Naive thymus-derived CD8-positive, alpha-beta T cell (primary cell): ENCODE measurements at places on chromosomes 2 and 18. TPM values are rescaled to one million over a fixed set of nuclear protein-coding genes. Genes with fewer than 3 reads are reported as not detected.
A peak's percentile ranks its signal among the peaks of the same experiment; 100 is the strongest.

FKBP7 gene
- polyA plus RNA-seq, result 7.0 TPM

PPP1R1C gene
- not detected for polyA plus RNA-seq

NMUR1 gene
- 3.7 TPM for polyA plus RNA-seq

RBM44 gene
- not detected for polyA plus RNA-seq

GKN1 gene
- polyA plus RNA-seq, result not detected

RGPD4 gene
- not detected for polyA plus RNA-seq

LHCGR gene
- not detected for polyA plus RNA-seq

ANO7 gene
- polyA plus RNA-seq, result 0.16 TPM

TUBA3E gene
- polyA plus RNA-seq, result not detected

DTNA gene
- not detected for polyA plus RNA-seq

PSMA8 gene
- 2.7 TPM for polyA plus RNA-seq

UNC80 gene
- polyA plus RNA-seq, result not detected

DNA sequence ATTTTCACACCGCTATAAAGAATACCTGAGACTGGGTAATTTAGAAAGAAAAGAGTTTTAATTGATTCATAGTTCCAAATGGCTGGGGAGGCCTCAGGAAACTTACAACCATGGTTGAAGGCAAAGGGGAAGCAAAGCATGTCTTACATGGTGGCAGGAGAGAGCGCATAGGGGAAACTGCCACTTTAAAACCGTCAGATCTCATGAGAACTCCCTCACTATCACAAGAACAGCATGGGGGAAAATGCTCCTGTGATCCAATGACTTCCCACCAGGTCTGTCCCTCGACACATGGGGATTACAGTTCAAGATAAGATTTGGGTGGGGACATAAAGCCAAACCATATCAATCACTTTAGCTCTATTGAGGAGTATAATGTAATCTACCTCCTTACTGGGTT, 53.5 kb downstream of the ABCB11 start:
- no peaks in the 10 kb centered on the region for H3K27me3 ChIP-seq
- no peak for DNase-seq
- peaks cover 2% of the 10 kb centered on the region for H3K4me1 ChIP-seq
- H3K4me3 ChIP-seq, result no peak overlapping the region

DNA sequence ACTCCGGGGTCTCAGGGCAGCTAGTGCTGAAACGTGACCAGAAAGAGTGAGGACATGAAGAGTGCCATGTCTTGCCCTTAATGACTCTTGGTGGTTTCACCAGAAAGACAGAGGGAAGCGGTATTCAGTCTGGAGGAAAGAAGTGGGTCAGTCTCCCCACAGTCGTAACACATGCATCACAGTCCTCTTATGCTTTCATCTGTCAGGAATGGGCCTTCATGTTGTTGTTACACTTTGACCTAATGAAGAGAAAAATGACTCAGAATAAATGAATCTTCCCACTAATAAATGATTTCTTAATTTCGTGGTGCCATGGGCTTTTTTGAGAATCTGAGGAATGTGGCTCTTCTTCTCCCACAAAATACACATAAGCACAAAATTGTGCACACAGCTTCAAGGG, 103.2 kb downstream of the SLC8A1 start:
- H3K4me1 ChIP-seq, result no peaks in the 10 kb centered on the region
- no peak overlapping the region for H3K4me3 ChIP-seq

DNA sequence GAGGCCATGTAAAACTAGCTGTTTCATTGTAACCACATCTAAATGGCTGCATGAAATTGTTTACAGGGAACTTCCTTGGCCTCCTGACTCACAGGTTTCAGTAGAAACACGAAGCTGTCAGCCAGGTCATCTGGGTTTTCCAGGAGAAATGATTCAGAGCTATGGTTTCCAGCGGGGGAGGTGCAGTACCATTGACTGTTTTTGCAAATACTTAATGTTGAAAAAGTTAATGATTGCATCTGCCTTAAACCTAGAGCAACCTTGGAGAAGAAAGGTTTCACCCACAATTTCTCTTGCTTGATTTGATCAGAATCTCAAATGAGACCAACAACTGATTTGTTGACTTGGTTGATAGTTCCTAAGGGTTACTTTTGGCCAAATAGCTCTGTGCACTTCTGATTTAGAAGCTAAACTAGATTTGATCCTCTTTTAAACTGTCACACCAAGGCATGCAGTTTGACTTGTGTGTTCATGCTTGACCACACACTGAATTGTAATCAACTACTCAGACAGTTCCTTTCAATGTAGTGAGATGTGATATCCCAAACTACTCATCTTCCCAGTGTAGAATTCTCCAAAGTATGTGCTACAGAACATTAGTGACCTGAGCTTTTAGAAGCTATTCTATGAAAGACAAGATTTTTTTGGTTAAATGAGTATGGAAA, 193.5 kb upstream of the CHST9 start:
- H3K27ac ChIP-seq, result no peak overlapping the region
- H3K4me1 ChIP-seq, result no peaks in the 10 kb centered on the region
- no peak overlapping the region for H3K4me3 ChIP-seq
- no peaks in the 10 kb centered on the region for H3K27me3 ChIP-seq

DNA sequence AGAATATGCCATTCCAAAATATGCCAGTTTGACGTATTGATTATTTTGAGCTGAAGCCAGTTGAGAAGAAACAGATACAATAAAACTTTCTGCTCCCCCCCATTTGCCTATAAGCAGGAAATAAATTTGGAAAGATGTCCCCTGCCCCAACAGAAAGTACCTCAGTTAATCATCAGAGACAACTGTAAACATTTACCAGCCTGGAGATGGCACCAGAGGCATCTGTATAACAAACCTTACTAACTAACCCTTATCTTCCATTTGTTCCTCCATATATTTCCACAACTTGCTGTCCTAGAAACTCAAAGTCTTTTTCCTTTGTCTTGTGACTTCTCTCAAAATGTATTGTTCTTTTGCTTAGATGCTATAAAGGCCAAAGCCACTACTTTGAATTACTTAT, 93.8 kb downstream of the AKAIN1 start:
- H3K36me3 ChIP-seq, result no peaks in the 10 kb centered on the region
- no peak overlapping the region for H3K27ac ChIP-seq
- no peaks in the 10 kb centered on the region for H3K27me3 ChIP-seq
- DNase-seq, result no peak
- H3K4me3 ChIP-seq, result no peak overlapping the region
- peaks cover 5% of the 10 kb centered on the region for H3K4me1 ChIP-seq

- no peak overlapping the region for H3K4me3 ChIP-seq
- no peaks in the 10 kb centered on the region for H3K36me3 ChIP-seq
- H3K27me3 ChIP-seq, result no peaks in the 10 kb centered on the region
- DNase-seq, result no peak
These were observed 378.4 kb downstream of the LPIN1 start for GRCh38 chr2:12124790-12125189.

- no peak for DNase-seq
- no peak overlapping the region for H3K4me3 ChIP-seq
- no peak overlapping the region for H3K27ac ChIP-seq
These were observed 311.9 kb upstream of the NT5C1B start for GRCh38 chr2:18901242-18901641.

DNA sequence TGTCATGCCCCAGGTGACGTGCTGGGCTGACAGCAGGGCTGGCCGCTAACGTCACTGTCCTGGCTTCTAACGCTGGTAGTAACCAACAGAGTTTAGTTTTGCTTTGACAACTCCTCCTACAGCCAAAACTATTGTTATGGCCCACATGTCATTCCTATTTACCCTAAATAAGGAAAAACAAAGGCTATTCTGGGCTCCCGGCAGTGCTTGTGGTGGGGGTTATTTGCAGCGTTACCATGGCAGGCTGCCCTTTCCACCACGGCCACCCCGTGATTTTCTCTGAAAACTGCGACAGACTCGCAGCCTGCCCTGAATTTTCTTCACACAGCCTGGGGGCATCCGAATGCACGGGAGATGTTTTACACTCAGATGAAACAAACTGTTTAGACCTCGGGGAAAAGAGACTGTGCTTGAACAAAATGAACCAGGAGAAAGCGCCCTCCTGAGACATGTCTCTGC, 115.2 kb downstream of the FAM210A start:
- no peak for DNase-seq
- H3K27me3 ChIP-seq, result no peaks in the 10 kb centered on the region

DNA sequence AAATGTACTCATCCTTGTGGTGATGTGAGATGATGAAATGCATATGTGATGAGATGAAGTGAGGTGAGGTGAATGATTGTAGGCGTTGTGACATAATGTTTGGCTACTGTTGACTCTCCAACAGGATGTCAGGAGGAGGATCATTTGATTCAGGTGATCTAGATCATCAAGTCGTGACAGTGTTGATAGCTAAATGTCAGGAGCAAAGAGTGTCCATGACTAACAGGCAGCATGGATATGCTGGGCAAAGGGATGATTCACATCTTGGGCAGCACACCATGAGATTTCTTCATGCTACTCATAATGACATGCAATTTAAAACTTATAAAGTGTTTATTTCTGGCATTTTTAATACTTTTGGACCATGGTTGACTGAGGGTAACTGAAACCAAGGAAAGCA, 40.2 kb upstream of the UBXN4 start:
- no peaks in the 10 kb centered on the region for H3K27me3 ChIP-seq
- H3K36me3 ChIP-seq, result no peaks in the 10 kb centered on the region
- H3K27ac ChIP-seq, result peak overlapping the region; percentile 25
- H3K4me3 ChIP-seq, result no peak overlapping the region

GRCh38 chr18:7000484-7001096, 117.0 kb downstream of the LAMA1 start:
- no peak for DNase-seq
- peaks cover 14% of the 10 kb centered on the region for H3K27me3 ChIP-seq
- no peaks in the 10 kb centered on the region for H3K4me1 ChIP-seq
- H3K4me3 ChIP-seq, result no peak overlapping the region
- no peaks in the 10 kb centered on the region for H3K36me3 ChIP-seq
- H3K27ac ChIP-seq, result no peak overlapping the region

DNA sequence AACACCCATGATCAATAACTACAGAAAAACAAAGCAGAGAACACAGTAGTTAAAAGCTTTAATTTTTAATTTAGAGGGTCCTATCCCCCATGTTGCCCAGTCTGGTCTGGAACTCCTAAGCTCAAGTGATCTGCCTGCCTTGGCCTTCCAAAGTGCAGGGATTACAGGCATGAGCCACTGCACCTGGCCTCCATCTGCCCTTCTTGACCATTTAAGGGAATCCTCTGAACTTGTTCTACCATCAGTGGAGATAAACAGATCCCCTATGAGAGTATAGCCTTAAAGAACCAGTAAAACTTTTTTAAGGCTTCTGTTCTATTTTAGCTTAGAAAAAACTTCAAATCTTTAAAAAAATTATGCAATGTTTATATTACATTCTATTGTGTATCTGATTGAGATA, 13.5 kb upstream of the ATP5MC3 start:
- no peak overlapping the region for H3K4me3 ChIP-seq
- no peak for DNase-seq
- H3K4me1 ChIP-seq, result no peaks in the 10 kb centered on the region
- peaks cover 50% of the 10 kb centered on the region for H3K27me3 ChIP-seq
- H3K36me3 ChIP-seq, result peaks cover 5% of the 10 kb centered on the region
- H3K27ac ChIP-seq, result no peak overlapping the region

GRCh38 chr18:26086959-26087358, 3.5 kb downstream of the SS18 start:
- H3K27ac ChIP-seq, result no peak overlapping the region
- no peak for DNase-seq
- H3K27me3 ChIP-seq, result no peaks in the 10 kb centered on the region

- no peak overlapping the region for H3K4me3 ChIP-seq
- H3K4me1 ChIP-seq, result no peaks in the 10 kb centered on the region
- no peak overlapping the region for H3K27ac ChIP-seq
- no peaks in the 10 kb centered on the region for H3K27me3 ChIP-seq
- no peaks in the 10 kb centered on the region for H3K36me3 ChIP-seq
These were observed 315.0 kb upstream of the SYT4 start for GRCh38 chr18:43592269-43592668.

DNA sequence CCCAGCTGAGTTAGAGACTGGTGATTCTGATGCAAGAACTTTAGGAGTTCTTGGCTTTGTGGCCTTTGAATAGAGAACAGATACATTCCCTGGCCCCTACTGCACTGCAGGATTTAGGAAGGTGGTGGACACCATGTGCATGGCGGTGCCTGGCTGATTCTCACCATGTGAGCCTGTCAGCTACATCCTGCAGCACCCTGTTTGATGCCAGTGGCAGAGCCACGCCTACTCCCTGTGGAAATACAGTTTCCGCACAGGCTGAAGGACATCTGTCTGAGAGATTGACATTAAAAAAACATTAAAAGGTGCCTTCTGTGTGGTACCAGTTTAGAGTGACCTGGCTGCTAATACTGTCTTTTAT, 50.0 kb downstream of the KCNE4 start:
- H3K4me3 ChIP-seq, result no peak overlapping the region
- H3K36me3 ChIP-seq, result no peaks in the 10 kb centered on the region
- no peak for DNase-seq
- no peaks in the 10 kb centered on the region for H3K4me1 ChIP-seq
- H3K27me3 ChIP-seq, result no peaks in the 10 kb centered on the region

DNA sequence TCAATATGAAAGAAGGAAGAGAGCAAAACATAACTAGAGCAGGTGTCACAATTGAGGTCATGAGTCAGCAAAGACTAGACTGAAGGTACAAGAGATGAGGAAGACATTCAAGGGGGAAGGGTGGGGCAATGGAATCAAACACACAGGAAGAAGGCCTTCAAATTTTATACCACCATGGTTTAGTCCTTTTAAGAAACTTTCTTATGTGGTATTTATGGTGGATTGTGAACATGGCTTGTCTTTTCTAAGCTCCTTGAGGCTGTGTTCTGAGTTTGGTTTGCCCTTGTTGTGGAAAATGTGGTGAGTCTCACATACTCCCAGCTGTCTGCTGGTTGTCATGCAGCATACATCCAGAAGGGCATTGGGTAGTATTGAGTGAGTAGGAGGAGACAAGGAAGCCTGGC, 62.1 kb downstream of the NABP1 start:
- H3K27ac ChIP-seq, result peak overlapping the region; percentile 14
- DNase-seq, result peak; percentile 71
- H3K27me3 ChIP-seq, result peaks cover 40% of the 10 kb centered on the region
- no peaks in the 10 kb centered on the region for H3K36me3 ChIP-seq
- H3K4me3 ChIP-seq, result peak overlapping the region; percentile 53

DNA sequence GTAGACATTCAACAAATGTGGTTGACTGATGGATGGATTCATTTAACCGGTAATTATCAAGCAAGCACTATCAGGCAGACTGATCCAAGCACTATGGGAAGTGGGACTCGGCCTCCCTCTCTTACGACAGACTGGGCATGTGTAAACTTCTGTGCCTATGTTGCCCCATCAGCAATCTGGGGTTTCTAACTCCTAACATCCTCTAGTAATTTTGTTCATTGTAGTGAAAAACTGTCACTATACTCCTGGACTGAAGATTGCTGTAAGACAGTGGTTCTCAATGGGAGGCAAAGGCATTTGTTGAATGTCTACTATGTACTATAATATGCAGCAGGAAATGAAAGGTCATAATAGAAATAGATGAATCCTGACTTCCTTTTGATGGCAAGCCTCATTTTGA, 51.2 kb upstream of the CREB1 start:
- no peaks in the 10 kb centered on the region for H3K27me3 ChIP-seq
- no peak overlapping the region for H3K27ac ChIP-seq
- H3K4me1 ChIP-seq, result peaks cover 27% of the 10 kb centered on the region
- H3K36me3 ChIP-seq, result no peaks in the 10 kb centered on the region
- H3K4me3 ChIP-seq, result no peak overlapping the region
